HepG2 (cell line): ENCODE measurements at places on chromosomes 16 and 17.

DNA sequence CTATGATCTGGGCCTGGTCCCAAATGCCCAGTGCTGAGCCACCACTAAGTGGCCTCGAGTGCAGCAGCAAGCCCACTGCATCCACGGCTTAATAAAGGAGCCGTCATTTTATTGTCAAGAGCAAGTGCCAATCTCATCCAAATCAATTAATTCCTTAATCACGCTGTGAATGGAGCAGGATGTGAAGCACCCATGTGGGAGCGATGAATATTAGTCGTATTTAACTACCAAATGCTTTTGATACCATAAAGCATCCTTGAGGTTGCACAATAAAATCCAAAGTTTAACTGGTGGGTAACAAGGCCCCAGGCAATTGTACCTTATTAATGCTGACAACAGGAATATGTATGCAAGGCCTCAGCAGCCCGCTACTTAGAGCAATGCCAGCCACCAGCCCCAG is 226.0 kb upstream of the C16orf82 start:
- H3K27ac ChIP-seq = no peak overlapping the region
- no peaks in the 10 kb centered on the region for H3K4me1 ChIP-seq
- H3K36me3 ChIP-seq = no peaks in the 10 kb centered on the region
- DNase-seq = no peak
- H3K4me3 ChIP-seq = no peak overlapping the region

GRCh38 chr16:10878644-10879501 is 1.9 kb downstream of the CIITA start:
- no peak overlapping the region for H3K4me3 ChIP-seq
- no peak for DNase-seq
- no peak overlapping the region for H3K27ac ChIP-seq

DNA sequence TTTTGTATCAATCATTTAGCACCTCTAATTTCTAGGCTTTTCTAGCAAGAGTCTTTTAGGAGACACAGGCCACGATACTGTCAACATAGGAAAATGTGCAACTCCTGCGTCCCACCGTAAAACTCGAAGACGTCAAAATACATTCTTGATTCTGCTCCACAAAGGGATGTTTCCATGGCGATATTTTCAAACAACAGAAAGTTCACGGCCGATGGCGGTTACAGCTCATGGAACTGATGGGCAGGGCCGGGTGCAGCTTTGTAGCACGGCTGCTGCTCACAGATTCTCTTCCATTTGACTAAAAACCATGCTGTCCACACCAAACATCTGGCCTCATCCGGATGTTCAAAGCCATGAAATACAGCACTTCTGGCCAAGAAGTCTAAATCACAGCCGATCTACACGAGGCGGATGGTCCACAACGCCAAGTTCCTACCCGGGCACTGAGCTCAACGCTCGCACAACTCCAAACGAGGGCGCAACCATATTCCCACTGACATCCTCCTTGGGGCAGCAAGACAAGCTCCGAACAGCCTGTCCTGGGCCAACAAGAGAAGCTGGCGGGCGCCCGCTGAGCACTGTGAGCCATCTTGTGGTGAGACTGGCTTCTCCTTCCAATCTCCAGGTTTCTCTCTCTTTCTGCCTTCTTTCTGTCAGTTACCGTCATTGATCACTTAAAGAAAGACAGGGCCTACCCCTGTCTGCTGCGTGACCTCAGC is 79.8 kb downstream of the ZNF778 start:
- H3K4me1 ChIP-seq = peaks cover 61% of the 10 kb centered on the region
- H3K27ac ChIP-seq = no peak overlapping the region
- no peak overlapping the region for H3K4me3 ChIP-seq
- peaks cover 19% of the 10 kb centered on the region for H3K36me3 ChIP-seq

GRCh38 chr17:8059131-8059530 is 20.3 kb downstream of the ALOX15B start:
- DNase-seq = no peak
- peaks cover 56% of the 10 kb centered on the region for H3K4me1 ChIP-seq
- H3K36me3 ChIP-seq = no peaks in the 10 kb centered on the region
- no peak overlapping the region; the same call in 1 of the 2 replicates for H3K4me3 ChIP-seq

- H3K27ac ChIP-seq = no peak overlapping the region
- no peaks in the 10 kb centered on the region for H3K4me1 ChIP-seq
- no peaks in the 10 kb centered on the region; the same call in 1 of the 2 replicates for H3K27me3 ChIP-seq
- no peak for DNase-seq
Observed at GRCh38 chr16:49658531-49658930, 197.4 kb downstream of the ZNF423 start.

DNA sequence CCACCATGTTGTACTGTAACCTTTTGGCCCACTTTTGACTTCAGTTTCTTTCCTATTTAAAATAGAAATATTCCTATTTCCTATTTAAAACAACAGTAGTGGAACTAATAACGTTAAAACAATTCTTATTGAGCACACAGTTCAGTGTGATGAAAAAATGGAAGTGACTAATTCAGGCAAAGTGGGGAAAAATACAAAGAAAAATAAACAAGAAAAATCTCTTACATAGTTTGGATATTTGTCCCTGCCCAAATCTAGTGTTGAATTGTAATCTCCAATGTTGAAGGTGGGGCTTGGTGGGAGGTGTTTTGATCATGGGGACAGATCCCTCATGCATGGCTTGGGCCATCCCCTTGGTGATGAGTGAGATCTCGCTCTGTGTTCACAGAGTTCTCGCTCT is 198.1 kb upstream of the CPHXL start:
- H3K4me3 ChIP-seq = no peak overlapping the region
- no peaks in the 10 kb centered on the region for H3K27me3 ChIP-seq
- H3K36me3 ChIP-seq = no peaks in the 10 kb centered on the region

DNA sequence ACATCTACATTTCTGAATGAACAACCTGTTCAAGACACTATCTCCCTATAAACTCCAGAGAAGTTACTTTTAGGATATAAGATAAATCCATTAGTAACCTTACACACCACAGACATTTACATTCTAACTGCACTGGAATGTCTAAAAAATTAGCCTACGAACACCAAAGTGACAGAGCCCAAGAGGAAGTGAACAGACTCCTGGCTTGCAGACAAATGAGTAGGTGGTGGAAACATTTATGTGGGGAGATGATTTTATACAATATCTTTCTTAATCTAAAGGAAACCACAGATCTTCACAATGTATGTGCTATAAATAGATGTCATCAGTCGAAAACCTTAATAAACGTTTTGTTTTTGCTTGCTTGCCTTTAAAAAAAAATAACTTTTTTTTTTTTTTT is 18.8 kb downstream of the ZNF652 start:
- H3K27ac ChIP-seq = no peak overlapping the region
- H3K4me1 ChIP-seq = no peaks in the 10 kb centered on the region
- H3K36me3 ChIP-seq = no peaks in the 10 kb centered on the region
- H3K27me3 ChIP-seq = no peaks in the 10 kb centered on the region

GRCh38 chr17:55524440-55525220 is 13.4 kb upstream of the SMIM36 start:
- H3K4me1 ChIP-seq = no peaks in the 10 kb centered on the region
- H3K36me3 ChIP-seq = no peaks in the 10 kb centered on the region
- no peaks in the 10 kb centered on the region; the same call in none of the 2 replicates for H3K27me3 ChIP-seq
- no peak overlapping the region for H3K27ac ChIP-seq

DNA sequence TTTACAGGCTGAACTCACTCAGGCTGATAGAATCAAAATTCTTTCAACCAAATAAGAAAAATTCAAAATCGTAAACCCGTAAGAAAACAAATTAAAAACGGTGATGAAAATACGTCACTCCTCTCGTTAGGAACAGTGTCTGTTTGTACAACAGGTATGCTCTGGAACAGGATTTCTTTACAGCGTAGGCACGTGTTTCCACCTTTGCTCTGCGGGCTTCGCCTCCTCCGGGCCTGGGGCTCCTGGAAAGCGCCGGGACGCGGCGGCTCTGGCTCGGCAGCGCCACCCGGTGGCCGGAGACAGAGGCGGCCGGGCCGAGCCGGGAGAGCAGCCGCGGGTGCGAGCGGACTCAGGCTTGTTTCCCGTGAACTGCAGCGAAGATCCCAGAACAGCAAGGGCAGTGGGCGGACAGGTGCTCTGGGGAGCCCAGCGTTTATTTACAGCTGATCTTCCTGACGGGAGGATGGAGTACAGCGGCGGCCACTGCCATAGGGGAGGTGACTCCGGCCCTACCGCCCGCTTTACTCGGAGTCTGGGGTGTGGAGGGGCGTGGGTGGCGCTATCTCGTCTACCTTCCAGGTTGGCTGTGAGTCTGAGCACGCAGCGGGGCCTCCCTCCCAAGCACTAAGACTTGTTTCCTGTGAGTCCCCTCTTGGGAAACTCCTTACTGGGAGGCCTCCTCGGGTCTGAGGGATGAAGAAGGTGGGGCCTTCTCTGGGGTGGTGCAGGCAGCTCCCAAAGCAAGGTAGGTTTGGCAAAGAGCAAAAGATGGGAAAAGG is 40.5 kb upstream of the ATP2A3 start:
- H3K27ac ChIP-seq = peak overlapping the region; percentile 68
- peak overlapping the region; percentile 33; the same call in 1 of the 2 replicates for H3K4me3 ChIP-seq
- DNase-seq = peak; percentile 63
- peaks cover 28% of the 10 kb centered on the region for H3K36me3 ChIP-seq
- no peaks in the 10 kb centered on the region for H3K27me3 ChIP-seq

DNA sequence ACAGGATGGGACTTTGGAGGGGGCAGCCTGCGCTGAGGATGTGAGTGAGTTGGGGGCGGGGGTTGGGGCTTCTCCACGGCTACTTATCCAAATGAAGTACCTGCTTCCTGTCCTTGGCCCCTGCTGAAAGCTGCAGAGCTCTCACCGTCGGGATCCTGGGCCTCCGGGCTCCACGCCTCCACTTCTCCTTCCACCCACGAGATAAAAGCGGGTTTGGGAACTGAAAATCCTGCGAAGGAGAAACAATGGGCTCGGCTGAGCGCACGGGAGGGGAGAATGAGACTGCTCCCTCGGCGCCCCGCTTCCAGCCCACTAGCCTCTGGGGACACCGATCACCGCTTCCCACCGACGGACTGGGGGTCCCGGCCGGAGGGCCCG is 486 bp downstream of the ZNF785 start:
- H3K4me1 ChIP-seq = peaks cover 7% of the 10 kb centered on the region
- DNase-seq = no peak
- no peak overlapping the region for H3K4me3 ChIP-seq
- no peaks in the 10 kb centered on the region for H3K27me3 ChIP-seq
- peaks cover 1% of the 10 kb centered on the region; the same call in 1 of the 2 replicates for H3K36me3 ChIP-seq

- no peak overlapping the region for H3K4me3 ChIP-seq
- DNase-seq = no peak
- H3K27ac ChIP-seq = no peak overlapping the region
- no peaks in the 10 kb centered on the region for H3K36me3 ChIP-seq
Observed at GRCh38 chr17:74135391-74136167, 67.9 kb upstream of the RPL38 start.

DNA sequence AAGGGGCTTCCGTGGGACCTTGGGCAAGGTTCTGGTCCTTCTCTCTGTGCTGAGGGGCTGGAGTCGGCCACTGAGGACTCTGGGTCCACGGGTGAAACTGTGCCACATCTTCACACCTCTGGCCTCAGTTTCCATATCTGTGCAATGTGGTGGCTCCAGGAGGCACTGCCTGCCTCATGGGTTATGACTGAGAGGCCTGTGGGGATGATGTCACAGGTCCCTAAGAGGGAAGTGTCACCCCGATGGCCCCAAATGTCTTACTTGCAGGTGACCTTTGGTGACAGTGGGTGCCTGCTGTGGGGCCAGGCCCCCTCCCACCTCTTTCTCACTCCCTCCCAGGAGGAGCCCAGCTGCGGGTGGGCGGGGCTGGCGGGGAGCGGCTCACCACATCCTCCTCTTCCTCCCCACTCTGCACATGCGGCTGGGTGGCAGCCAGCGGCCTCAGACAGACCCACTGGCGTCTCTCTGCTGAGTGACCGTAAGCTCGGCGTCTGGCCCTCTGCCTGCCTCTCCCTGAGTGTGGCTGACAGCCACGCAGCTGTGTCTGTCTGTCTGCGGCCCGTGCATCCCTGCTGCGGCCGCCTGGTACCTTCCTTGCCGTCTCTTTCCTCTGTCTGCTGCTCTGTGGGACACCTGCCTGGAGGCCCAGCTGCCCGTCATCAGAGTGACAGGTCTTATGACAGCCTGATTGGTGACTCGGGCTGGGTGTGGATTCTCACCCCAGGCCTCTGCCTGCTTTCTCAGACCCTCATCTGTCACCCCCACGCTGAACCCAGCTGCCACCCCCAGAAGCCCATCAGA is at the start of gene IL21R:
IL21R (plus strand) TSS at position 407 of the 801 bp plus-strand sequence. CDS start 27,898 bp downstream, outside the sequence.
- DNase-seq = no peak
- H3K27ac ChIP-seq = no peak within 1 kb of the TSS
- no peak within 1 kb of the TSS for H3K4me3 ChIP-seq
- H3K36me3 ChIP-seq = no peaks in the 10 kb centered on the region

GRCh38 chr17:49851387-49852291 is 3.8 kb upstream of the TAC4 start:
- H3K36me3 ChIP-seq = no peaks in the 10 kb centered on the region
- no peak overlapping the region for H3K27ac ChIP-seq
- H3K27me3 ChIP-seq = peaks cover 35% of the 10 kb centered on the region
- peak; percentile 56 for DNase-seq
- peaks cover 24% of the 10 kb centered on the region for H3K4me1 ChIP-seq
- peak overlapping the region; percentile 85 for H3K4me3 ChIP-seq

- H3K36me3 ChIP-seq = no peaks in the 10 kb centered on the region
- DNase-seq = no peak
- H3K27me3 ChIP-seq = 0 out of 3 replicates have a peak, but pooled peaks cover 7% of the 10 kb centered on the region
- H3K27ac ChIP-seq = no peak overlapping the region
- no peak overlapping the region for H3K4me3 ChIP-seq
Observed at GRCh38 chr17:34365340-34365739, 2.3 kb upstream of the CCL1 start.

DNA sequence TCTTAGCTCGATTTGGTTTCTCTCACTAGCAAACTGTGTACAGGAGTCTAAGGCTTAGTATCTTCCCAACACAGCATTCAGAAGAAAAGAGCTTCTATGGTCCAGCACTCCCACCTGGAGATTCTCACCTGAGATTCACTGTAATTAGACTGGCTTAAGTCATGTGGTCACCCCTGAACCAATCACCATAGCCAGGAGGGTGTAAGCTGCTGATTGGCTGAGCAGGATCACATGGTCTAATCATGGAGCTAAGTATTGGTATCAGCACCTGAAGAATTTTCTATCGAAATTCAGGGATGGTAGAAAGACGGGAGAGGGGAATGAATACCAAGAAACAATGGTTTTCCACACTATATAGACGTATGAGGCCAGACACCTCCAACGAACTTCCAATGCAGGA is 359.8 kb upstream of the ERCC4 start:
- H3K36me3 ChIP-seq = no peaks in the 10 kb centered on the region
- H3K4me3 ChIP-seq = no peak overlapping the region
- no peak for DNase-seq
- no peaks in the 10 kb centered on the region for H3K27me3 ChIP-seq
- no peaks in the 10 kb centered on the region for H3K4me1 ChIP-seq
- no peak overlapping the region for H3K27ac ChIP-seq

DNA sequence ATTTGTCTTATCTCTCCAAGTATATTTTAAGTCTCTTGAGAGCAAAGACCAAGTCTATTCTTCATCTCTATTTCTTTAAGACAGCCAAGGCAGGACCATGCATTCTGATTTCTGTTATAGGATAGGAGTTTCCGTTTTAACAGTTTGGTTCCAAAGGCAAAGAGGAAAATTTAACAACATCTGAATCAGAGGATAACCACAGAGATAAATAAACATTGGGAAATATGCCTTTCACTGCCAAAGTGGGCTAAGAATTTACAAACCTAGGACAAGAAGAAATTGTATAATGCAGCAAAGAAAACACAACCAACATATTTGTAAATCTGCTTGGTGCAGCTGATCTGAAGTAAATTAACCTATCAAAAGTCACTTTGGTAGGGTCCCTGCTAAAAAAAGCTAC is 37.7 kb downstream of the USP32 start:
- peaks cover 47% of the 10 kb centered on the region for H3K4me1 ChIP-seq
- no peak overlapping the region for H3K27ac ChIP-seq
- peak; percentile 38 for DNase-seq
- no peak overlapping the region for H3K4me3 ChIP-seq
- no peaks in the 10 kb centered on the region for H3K27me3 ChIP-seq

GRCh38 chr17:16952401-16952800 is 19.5 kb downstream of the TNFRSF13B start:
- peaks cover 52% of the 10 kb centered on the region for H3K27me3 ChIP-seq
- no peaks in the 10 kb centered on the region for H3K36me3 ChIP-seq
- H3K27ac ChIP-seq = no peak overlapping the region
- H3K4me1 ChIP-seq = no peaks in the 10 kb centered on the region
- no peak for DNase-seq
